Fibroblast of lung (primary cell): ENCODE measurements at places on chromosomes 1 and 21. TPM values are rescaled to one million over a fixed set of nuclear protein-coding genes. Genes with fewer than 3 reads are reported as not detected.

TNFRSF8 gene
- total RNA-seq = 0.26 TPM in 1 of 2 replicates, not detected in the other

RPL5 gene
- total RNA-seq = 1,198 and 2,039 TPM in 2 replicates

CFHR3 gene
- total RNA-seq = 0.17 and 0.26 TPM in 2 replicates

LORICRIN gene
- not detected in 2 replicates for total RNA-seq

ADAMTS1 gene
- 186 and 199 TPM in 2 replicates for total RNA-seq

SLC26A9 gene
- total RNA-seq = not detected in 2 replicates

FAM72B gene
- total RNA-seq = 0.51 and 2.3 TPM in 2 replicates

NUP210L gene
- total RNA-seq = under 0.01 and 0.17 TPM in 2 replicates

VCAM1 gene
- 14.9 and 21.8 TPM in 2 replicates for total RNA-seq

SPRR2E gene
- not detected in 2 replicates for total RNA-seq

SLAMF9 gene
- not detected in 2 replicates for total RNA-seq

LEFTY2 gene
- under 0.01 TPM in 1 of 2 replicates, not detected in the other for total RNA-seq

PCBP3 gene
- total RNA-seq = 1.7 and 5.1 TPM in 2 replicates

MAP1LC3C gene
- total RNA-seq = 0.26 and 0.66 TPM in 2 replicates

LRRC71 gene
- total RNA-seq = not detected in 2 replicates

ASH1L gene
- 25.4 and 35.7 TPM in 2 replicates for total RNA-seq

C1orf94 gene
- total RNA-seq = under 0.01 and 0.26 TPM in 2 replicates

DDR2 gene
- total RNA-seq = 252 and 303 TPM in 2 replicates

ANKRD34A gene
- 0.26 and 1.2 TPM in 2 replicates for total RNA-seq

ACTL8 gene
- not detected in 2 replicates for total RNA-seq

SLC44A3 gene
- total RNA-seq = 6.2 and 9.7 TPM in 2 replicates

OBSCN gene
- total RNA-seq = 14.4 and 16.8 TPM in 2 replicates

CHIT1 gene
- not detected in 2 replicates for total RNA-seq

AIRE gene
- total RNA-seq = not detected in 2 replicates

PARP1 gene
- total RNA-seq = 63.4 and 78.4 TPM in 2 replicates

FAM72D gene
- 0.26 and 1.7 TPM in 2 replicates for total RNA-seq

FCRL4 gene
- not detected in 2 replicates for total RNA-seq

IFNLR1 gene
- under 0.01 TPM in 1 of 2 replicates, not detected in the other for total RNA-seq
